T-cell (primary cell): ENCODE measurements at places on chromosomes 6 and 20. TPM values are rescaled to one million over a fixed set of nuclear protein-coding genes. Genes with fewer than 3 reads are reported as not detected.

Gene REM1
- total RNA-seq: not detected

Gene ARFGEF3
- 0.12 TPM for total RNA-seq

Gene HMGCLL1
- total RNA-seq: not detected

Gene FNDC11
- 1.8 TPM for total RNA-seq

Gene BNIP5
- not detected for total RNA-seq

Gene CMTR1
- 75.2 TPM for total RNA-seq

Gene CD24
- total RNA-seq: 0.88 TPM

Gene NUS1
- total RNA-seq: 28.0 TPM

Gene TOX2
- total RNA-seq: 1.0 TPM

Gene VEGFA
- total RNA-seq: 8.9 TPM

Gene AGER
- 42.6 TPM for total RNA-seq
